ENCODE measurements at places on chromosomes 13 and 19.

DNA sequence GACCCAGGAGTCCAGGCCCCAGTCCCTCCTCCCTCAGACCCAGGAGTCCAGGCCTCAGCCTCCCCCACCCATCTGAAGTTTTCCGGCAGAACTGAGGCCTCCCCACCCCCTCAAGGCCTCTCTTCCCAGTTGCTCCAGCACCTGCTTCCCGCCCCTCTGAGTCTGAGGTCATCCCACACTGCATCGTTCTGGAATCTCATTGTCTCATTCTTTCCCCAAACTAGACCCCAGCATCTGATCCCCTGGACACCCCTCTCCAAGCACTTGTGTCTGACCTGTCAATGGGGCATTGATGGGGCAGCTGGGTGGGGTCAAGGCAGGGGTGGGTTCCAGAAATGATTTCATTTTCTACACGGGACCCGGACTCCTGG, 793 bp upstream of the SBK2 start:
- DNase-seq, result no peak

- DNase-seq, result no peak
Measured at GRCh38 chr13:66128692-66129269, 1101.4 kb downstream of the PCDH9 start.

GRCh38 chr19:28889941-28890670, 322.8 kb downstream of the UQCRFS1 start:
- no peak for DNase-seq

DNA sequence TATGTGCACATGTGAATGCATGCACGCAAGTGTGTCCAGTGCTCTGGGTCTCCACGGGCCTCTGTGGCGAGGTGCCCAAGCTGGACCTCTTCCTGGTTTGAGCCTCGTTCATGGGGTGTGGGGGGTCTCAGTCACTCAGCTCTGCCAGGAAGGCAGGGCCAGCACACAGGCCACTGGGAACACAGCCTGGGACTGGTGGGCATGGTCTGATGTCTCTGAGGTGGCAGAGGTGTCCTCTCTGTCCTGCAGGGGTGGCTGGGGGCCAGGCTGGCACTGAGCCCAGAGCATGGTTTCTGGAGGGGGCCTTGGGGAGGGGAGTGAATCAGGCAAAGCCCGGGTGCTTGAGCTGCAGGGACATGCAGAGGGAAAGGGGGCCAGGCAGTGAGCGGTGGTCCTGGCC, 9.4 kb downstream of the LRP3 start:
- no peak for DNase-seq

GRCh38 chr13:21427741-21428140, 31.4 kb downstream of the ZDHHC20 start:
- DNase-seq, result no peak

DNA sequence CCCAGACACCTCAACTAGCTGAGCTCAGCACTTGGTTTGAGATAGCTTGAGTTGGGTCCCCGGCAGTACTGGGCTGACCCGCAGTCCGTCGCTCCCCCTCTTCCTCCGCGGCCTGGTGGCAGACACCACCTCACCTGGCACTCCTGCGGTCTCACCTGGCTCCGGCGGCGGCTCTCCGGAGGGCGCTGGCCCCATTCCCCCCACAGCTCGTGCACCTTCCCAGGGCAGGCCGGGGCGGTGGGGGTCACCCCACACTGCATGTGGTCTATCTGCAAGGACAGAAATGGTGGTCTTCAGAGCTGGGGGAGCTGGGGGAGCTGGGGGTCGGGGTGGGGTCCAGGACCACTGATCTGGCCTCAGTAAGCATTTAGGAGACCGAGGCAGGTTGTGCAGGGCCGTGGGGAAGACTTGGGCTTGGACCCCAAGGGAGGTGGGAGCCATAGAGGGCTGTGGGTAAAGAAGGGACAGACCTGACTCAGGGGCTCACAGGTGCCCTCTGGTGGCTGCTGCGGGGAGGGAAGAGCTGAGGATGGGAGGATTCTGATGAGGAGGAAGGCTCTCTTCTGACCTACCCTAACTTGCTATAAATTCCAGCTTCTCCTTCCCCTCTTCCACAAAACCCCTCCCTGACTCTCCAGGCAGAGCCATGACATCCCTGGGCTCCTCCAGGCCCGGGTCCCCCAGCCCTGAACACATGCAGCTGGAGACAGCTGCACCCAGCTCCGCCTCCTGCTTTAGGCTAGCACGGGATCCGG, 6.7 kb upstream of the PLIN4 start:
- DNase-seq, result peak; percentile 25

GRCh38 chr13:59464926-59465325, 698.8 kb downstream of the DIAPH3 start:
- no peak for DNase-seq

- no peak for DNase-seq
Measured at GRCh38 chr13:112885782-112886268, 83.2 kb upstream of the MCF2L start.

DNA sequence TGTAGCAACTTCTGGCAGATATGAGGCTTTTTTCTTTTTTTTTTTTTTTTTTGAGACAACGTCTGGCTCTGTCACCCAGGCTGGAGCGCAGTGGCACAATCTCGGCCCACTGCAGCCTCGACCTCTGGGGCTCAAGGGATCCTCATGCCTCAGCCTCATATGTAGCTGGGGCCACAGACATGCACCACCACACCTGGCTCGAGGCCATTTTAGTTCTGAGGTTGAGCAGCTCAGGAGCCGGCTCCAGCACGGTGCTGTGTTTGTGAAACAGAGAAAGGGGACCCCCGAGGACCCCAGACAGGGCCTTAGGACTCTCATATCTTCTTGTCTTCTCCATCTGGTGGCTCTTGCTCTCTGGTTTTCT, 3.4 kb upstream of the FLT3LG start:
- no peak for DNase-seq

DNA sequence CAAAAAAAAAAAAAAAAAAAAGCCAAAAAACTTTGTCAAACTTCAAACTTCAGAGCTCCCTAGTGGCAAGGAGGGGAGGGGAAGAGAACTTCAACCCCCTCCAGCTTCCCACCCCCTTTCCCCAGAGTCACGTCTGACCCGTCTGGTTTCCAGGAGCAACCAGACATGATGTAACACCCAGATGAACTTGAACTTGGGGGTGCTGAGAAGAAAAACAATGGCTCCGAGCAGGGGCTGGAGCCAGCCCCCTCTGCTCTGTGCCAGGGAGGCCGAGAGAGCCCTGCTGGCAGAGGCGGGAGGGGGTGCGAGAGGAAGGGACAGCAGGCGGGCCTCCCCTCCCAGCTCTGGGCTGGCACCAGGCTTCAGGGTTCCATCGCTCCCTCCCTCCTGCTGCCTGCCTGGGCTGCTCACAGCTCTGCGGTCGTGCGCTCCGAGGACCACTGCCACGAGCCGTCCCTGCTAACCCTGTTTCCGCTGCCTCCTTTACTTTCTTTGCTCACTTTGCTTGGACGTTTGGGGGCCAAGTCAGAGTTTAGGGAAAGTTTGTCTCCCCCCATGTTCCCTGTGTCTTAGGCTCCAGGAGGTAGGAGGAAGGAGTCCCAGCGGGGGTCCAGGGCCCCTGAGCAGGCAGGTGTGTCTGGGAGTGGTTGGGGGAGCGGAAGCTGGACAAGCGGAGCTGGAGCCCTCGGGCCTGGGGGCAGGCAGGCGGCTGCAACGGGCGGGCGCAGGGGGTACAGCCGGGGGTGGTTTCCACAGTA, 11.1 kb downstream of the LYL1 start:
- no peak for DNase-seq

DNA sequence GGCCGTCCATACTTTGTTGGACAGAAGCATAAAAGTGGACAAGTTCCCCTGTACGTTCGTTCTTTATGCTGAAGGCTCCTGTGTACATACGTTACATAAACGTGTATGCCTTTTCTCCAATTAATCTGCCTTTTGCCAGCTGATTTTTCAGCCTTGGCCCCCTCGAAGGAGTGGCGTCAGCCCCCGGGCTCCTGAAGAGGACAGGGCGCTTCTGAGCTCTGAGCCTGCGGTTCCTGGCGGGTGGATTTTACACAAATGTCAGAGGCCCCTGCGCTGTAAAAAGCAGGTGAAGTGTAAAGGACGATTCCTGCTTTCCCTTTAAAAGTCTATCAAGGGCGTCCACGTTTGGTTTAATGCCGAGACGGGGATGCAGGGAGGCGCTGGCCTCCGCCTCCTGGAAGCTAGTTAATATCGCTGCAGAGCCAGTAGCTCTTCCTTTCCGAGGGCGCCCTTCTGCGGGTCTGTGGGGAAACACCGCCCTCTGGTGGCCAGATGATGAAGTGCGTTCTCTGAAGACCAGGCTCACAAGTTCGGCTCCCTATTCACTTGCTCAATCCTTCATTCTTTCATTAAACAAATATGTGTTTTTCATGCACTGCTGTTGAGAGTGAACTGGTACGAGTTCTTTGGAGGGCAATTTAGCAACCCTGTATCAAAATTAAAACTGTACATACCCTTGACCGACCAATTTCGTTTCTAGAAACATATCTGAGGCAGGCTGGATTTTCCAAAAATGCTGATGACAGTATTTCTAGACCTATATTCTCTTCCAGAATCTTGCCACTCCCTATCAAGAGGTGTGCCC, 62.0 kb downstream of the GPR12 start:
- peak; percentile 50 for DNase-seq

DNA sequence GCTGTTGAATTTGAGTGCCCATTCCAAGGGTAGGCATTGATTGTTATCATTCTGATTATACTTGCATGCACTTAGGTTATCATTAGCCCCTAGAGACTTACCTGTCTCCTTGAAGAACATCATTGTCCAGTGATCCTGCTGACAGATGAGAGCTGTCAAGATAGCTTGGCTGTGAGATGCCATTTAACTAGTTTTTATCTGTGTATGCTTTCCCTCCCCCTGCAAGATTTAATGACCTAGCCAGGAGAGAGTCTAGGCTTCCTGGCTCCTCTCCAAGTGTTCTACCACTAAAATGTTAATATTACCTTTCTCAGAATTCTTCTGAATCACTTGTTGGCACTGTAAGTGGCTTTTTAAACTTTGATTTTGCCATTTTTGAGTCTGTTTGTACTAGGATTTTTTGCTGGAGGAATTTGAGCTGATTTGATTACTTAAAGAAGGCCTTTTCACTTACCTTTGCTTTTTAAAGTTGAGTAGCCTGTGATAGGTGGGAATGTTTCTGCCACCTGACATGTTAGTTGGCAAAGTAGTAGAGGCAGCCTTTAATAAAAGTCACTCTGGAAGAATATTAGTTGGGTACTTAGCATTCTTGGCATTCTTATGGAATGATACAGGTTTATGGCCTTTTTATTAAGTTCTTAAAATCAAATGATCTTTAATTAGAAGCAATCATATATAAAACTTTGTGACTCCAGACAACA, 41.1 kb downstream of the ARHGAP35 start:
- no peak for DNase-seq

- no peak for DNase-seq
Measured at GRCh38 chr19:51509823-51510660, 8.4 kb upstream of the SIGLEC12 start.

- no peak for DNase-seq
Measured at GRCh38 chr19:30362156-30362754, 9.9 kb upstream of the ZNF536 start.

GRCh38 chr19:1839658-1840540, 8.4 kb downstream of the REXO1 start:
- no peak for DNase-seq

Measured in bone marrow (tissue), 2 donors.